ENCODE measurements at places on chromosomes 5 and 9.

DNA sequence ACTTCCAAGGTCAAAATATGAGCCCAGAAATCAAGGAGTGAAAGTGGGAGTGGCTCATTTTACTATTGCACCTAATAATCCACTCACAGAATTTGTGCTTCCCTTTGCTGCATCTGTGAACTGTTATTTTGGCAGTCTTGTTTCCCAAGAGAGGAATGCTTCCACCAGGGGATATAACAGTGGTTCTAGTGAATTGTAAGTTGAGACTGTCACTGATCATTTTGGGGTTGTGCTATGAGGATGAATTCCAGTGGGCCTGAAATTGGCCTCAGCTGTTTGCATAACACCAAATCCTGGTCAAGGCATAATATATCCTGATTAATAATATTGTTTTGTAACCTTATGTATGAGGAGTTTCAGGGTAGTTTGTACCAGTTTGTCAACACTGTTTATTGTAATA is 14.4 kb downstream of the FAM200C start:
- DNase-seq: no peak

- DNase-seq: peak; percentile 10
These were observed 78.4 kb downstream of the SEMA5A start for GRCh38 chr5:9467199-9468059.

GRCh38 chr5:78610636-78611035 is 37.9 kb downstream of the LHFPL2 start:
- no peak for DNase-seq

- peak; percentile 71 for DNase-seq
These were observed 244.3 kb upstream of the WWC1 start for GRCh38 chr5:168047043-168047668.

DNA sequence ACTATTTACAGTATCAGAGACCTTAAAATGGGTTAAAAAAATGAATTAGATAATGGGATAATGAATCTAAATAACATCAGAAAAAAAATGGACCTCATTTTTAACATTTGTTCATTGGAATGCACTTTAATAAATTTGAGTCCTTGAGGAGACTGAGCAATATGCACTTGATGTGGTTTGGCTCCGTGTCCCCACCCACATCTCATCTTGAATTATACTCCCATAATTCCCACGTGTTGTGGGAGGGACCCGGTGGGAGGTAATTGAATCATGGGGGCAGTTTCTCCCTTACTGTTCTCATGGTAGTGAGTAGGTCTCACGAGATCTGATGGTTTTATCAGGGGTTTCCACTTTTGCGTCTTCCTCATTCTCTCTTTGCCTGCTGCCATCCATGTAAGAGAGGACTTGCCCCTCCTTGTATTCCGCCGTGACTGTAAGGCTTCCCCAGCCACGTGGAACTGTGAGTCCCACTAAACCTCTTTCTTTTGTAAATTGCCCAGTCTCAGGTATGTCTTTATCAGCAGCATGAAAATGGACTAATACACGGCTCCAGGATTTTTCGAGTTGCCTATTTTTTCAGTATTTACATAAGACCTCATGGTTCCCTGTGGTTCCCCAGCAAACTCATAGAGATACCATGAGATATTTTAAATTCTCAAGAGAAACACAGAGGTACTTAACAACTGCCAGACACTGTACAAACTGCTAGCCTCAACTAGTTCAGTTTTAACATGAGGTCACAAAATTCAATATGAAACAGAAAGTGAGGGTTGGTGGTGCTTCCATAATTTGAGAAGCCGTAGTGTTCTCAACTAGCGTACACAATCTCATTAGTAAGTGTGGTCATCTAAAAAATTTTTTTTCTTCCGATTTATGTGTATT is 128.3 kb downstream of the TLE1 start:
- DNase-seq: no peak

DNA sequence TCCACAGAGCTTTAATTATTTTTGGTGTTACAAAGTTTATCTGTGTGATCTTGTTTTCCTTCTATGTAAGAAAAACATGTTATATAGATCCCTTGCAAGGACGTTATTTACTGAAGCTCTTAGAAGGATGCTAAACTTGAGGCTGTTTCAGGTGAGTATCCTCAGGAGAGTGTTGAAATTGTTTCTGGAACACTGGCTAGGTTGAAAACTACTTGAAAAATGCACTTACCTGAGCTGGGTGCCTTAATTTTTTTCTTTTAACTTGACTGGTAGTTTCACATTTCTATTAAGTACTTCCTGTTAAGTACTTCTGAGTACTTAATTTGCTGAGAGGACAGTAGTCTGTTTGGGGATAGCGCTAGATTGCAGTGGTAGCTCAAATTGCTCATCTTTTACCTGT is 18.1 kb downstream of the GPBP1 start:
- DNase-seq: no peak

DNA sequence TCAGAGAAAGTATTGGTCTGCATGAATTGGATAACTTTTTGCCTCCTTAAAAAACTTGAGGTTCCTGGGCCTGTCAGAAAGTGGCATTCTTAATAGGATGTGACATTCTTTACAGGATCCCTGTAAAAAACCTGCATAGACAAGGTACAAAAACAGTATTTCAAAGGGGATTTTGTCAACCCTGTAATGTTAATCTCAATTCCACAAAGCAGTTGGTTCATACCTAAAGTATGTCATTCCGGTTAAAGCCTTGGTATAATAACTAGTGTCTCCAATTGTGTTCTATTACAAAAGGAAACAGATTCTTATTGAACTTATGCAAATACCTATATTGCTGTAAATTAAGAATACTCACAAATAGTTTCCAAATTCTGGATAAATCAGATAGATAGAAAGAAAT is 169.7 kb downstream of the CDH10 start:
- no peak for DNase-seq

GRCh38 chr5:93252165-93252564 is 328.9 kb downstream of the NR2F1-AS1 start:
- no peak for DNase-seq

DNA sequence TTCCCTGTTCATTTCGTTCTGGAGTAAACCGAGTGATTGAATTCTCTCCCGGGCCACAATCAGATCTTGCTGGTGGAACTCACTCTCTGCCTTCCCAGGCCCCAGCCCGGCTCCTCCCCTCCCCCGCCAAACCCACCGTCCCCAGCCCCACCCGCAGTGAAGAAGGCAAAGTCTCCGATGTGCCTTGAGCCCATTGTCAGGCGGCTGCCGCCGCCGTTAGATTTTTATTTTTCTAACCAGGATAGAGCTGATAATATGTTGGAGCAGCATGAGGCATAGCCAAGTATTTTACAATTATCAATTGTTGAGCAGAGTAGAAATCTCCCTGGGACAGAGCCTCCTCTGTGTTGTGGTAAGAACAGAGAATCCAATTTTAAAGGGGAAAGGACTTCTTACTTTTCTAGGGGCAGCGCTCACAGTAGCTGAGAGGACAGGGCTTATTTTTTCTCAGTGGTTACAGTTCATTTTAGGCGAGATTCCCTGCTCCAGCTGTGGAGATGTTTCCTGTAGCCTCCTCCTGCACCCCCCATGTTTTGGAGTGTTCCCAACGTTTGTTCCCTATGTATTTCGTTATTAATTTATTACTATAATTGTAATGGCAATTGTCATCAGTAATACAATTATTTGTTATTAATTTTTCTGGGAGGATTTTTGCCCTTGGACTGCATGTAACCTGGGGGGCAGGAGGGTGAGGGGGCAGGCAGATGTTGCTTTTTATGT is 1.3 kb downstream of the PSAT1 start:
- DNase-seq: no peak

GRCh38 chr9:134375430-134376385 is 49.5 kb downstream of the RXRA start:
- DNase-seq: no peak

GRCh38 chr5:154577416-154577815 is 99.4 kb upstream of the HAND1 start:
- DNase-seq: no peak

DNA sequence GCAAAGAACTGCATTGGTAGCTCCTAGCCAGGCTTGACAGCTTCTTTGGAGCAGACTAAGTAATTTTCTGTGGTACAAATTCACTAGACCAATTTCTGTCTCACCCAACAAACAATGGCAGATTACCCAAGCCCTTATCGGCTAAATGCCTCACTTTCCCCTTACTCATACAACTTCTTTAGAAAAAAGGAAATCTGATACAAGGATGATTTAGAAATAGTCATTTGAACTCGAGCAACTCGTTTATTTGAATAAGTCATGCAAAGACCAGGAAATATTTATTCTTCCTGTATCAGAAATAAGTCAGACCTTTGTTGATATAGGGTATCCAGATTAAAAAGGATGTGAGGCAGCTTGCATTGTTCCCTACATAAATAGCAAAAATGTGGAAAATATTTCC is 170.4 kb upstream of the CDH6 start:
- DNase-seq: no peak

- no peak for DNase-seq
These were observed 85.7 kb downstream of the IZUMO3 start for GRCh38 chr9:24459953-24460352.

GRCh38 chr5:36298552-36298951 is 3.1 kb downstream of the RANBP3L start:
- DNase-seq: no peak

DNA sequence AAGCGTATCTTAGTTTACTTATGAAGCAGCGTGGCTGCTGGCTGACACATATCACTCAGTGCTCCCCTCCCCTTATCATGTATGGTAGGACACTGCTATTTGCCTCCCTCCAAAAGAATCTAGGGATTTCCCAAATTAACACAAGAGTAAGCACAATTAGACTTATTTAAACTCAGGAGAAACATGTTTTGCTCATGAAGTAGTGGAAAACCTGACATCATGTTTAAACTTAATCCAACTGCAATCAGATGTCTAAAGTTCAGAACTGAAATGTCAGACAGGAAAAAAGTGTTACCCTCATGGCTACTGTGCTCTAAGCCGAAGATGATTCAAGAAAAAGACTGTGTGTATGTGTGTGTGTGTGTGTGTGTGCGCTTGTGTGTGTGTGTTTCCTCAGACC is 324.1 kb upstream of the TNC start:
- no peak for DNase-seq

DNA sequence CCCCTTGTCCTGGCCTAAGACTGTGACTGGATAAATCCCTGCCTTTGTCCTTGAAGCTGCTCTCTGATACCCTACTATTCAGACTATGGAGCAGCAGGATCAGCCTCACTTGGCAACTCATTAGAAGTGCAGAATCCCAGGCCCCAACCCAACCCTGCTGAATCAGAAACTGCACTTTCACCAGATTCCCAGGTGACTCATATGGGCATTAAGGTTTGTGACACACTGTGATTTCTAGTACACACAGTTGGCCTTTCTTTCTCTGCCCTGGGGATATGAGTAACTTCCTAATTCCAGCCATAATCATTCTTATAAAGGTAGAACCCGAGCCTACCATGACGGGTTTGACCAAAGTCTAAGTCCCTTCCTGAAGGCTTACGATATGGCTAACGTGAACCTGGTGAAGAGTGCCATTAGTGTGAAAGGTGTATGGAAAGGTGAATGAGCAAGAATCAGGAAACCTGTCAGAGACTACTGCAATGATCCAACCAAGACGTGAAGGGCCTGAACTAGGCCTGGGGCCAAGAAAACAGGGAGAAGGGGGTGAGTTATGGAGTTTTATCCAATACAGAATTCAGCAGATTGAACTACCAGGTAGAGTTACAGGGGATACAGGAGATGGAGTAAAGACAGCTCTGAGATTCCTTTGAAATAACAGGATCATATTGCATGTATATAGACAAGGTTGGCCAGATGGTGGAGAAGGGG is 533.0 kb downstream of the BNC2 start:
- DNase-seq: no peak

DNA sequence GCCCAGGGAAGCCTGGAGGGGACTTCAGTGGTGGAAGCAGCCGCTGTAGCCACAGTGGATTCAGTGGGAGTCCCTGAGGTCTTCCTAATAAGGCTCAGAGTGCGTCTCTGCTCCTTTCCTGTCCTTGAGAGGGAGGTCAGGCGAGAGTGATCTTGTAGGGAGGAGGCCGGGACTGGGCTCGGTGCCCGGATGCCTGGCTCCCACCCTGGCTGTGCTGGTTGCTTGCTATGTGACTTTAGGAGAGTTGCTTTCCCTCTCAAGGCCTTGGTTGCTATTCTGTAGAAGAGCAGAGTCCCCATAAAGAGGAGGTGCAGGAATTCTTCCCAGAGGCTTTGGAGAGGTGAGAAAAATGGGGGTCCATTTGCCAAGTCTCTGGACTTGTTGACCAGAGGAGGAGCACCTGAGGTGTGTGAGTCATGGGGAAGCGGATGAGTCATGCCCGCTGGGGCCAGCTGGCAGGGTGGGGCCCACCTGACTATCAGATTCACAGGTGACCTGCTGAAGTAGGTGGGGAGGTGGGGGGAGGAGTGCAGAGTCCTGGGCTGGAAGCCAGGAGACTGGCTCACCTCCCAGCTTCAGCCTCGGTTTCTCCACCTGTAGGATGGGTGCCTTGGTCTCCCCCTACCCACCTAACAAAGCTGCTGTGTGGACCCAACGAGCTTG is 13.8 kb downstream of the GSN start:
- no peak for DNase-seq

DNA sequence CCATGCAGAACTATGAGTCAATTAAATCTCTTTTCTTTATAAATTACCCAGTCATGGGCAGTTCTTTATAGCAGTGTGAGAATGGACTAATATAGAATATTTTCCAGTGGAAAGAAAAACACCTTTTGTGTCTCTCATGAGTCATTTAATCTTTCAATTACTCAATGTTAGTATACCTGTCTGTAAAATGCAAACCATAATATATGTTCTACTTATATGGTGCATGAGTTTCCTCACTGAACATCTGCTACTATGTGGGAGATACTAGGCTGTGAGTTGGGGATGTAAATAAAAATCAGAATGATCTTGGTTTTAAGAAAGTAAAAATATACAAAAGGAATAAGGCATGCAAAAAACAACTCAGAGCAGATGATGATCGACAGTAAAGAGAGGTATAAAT is 15.0 kb downstream of the CDH10 start:
- no peak for DNase-seq

DNA sequence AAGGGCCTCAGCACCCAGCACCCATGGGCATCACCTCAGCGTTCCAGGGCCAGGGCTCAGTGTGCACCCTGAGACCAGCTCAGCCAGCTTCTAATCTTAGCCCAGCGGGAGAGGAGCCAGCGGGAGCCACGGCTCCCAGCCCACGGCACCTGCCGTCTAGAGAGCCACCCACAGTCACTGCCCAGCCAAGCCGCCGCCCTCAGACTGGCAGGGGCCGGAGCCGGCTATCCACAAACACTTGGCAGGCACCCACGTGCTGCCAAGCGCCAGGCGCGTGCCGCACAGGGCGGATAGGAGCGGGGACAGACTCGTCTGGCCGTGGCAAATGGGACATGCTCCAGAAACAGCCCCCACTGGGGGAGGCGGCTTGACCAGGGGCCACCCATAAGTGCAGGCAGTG is 18.6 kb downstream of the BRD3 start:
- no peak for DNase-seq

DNA sequence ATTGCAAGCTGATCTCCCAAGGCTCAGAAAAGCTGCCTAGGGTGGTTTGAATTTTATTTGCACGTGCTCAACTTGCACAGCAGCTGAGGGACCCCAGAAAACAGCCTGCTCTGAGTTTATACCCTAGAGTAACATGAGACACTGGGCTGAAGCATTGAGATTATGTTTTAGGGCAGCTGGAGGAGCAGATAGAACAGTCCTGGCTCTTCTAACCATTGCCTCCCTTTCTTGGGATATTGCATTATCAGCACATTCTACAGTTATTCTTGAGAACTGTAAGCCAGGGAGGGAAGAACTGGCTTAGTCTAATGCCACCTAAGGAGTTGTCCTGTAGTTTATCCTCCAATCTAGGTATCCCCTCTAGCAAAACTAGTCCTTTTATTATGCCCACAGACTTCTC is 10.3 kb downstream of the SMC2 start:
- no peak for DNase-seq

- DNase-seq: no peak
These were observed 101.9 kb downstream of the MACIR start for GRCh38 chr5:103360475-103360874.

GRCh38 chr5:78758169-78758839 is 109.7 kb upstream of the LHFPL2 start:
- no peak for DNase-seq
